ENCODE measurements at places on chromosomes 1 and 21.

DNA sequence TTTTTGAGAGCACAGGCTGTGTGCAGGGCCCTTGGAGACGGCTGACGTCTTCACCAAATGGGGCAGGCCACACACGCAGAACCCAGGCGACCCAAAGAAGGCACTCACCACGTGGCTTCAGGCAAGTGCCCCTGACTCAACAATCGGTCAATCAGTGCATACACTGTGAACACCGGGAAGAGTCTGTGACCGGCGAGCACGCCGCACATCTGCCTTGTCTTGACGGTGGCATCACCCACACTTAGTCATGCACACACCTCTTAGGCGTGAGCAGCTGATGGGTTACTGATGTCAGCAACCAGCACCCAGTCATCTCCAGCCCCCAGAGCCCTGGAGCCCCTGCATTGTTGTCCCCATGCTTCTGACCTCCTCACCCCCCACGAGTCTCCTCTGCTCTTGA, 4.9 kb upstream of the LRRC3 start:
- no peak for DNase-seq

DNA sequence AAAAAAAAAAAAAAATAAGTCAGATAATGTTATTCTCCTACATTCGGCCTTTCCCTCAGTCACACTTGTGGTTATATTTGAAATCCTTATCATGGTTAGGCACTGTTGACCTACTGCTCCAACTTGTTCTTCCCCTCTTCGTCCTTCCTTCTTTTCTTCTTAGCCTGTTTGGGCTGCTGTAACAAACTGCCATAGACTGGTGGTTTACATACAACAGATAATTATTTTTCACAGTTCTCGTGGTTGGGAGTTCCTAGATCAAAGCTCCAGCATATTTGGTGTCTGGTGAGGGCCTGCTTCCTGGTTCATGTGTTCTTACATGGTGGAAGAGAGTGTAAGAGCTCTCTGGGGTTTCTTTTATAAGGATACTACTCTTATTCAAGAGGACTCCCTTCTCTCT, 73.4 kb downstream of the RABGAP1L start:
- DNase-seq, result no peak

GRCh38 chr1:30919025-30919881, 10.7 kb upstream of the SDC3 start:
- DNase-seq, result peak; percentile 22

DNA sequence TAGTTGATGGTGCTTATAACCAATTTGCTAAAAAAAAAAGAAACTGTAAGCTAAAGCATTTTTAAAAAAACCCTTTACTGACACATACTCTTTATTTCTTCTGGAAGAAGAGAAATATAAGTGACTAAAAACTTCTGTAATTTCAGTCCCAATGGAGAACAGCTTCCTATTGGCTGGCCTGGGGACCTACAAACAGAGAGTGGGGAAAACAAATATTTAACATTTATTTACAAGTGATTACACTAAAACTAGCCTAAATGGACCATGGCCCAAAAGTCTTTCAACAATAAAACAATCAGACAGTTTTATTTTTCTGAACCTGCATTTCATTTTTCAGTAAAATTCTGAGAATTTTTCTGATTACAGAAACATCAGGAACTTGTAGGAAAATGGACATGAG, 15.2 kb downstream of the TARBP1 start:
- no peak for DNase-seq

DNA sequence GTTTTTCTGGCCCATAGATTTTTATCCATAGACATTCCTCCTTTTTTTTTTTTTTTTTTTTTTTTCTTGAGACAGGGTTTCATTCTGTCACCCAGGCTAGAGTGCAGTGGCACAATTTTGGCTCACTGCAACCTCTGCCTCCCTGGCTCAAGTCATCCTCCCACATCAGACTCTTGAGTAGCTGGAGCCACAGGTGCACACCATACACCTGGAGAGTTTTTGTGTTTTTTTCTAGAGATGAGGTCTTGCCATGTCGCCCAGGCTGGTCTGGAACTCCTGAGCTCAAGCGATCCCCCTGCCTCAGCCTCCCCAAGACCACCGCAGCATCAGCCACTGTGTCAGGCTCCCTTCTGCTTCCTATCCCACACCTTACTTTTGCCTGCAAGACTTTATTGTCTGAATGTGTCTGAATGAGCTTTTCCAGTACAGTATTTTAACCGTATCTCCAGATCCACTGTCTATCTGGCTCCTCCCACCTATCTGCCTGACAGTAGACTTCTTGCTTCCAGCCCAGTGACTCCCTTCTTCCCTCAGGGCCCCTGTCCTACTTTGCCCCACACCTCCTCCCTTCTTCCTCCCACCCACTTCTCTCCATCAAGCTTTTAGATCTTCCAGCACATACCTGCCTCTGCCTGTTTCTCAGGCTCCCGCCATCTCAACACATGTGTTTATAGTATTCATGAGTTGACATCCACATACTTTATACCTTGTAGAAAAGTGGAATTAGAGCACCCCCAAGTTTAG, 6.1 kb downstream of the C1orf21 start:
- no peak for DNase-seq

DNA sequence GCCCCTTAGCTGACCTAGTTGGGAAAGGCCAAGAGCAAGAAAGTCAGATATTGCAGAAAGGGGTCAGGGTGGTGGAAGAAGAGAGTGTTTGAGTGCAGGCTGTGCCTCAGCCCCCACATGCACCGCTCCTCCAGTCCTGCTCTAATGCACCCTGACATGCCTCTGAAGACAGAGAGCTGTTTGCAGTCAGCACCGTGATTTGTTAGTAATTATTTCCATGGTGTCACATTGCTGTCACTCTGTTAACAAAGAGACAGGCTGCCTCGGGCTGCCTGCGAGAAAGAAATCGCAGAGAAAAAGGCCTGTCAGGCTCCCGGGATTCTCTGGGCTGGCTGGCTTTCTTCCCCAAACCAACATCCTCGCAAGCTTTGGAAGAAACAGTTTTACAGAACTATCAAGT, 58.3 kb downstream of the ERI3 start:
- DNase-seq, result no peak

DNA sequence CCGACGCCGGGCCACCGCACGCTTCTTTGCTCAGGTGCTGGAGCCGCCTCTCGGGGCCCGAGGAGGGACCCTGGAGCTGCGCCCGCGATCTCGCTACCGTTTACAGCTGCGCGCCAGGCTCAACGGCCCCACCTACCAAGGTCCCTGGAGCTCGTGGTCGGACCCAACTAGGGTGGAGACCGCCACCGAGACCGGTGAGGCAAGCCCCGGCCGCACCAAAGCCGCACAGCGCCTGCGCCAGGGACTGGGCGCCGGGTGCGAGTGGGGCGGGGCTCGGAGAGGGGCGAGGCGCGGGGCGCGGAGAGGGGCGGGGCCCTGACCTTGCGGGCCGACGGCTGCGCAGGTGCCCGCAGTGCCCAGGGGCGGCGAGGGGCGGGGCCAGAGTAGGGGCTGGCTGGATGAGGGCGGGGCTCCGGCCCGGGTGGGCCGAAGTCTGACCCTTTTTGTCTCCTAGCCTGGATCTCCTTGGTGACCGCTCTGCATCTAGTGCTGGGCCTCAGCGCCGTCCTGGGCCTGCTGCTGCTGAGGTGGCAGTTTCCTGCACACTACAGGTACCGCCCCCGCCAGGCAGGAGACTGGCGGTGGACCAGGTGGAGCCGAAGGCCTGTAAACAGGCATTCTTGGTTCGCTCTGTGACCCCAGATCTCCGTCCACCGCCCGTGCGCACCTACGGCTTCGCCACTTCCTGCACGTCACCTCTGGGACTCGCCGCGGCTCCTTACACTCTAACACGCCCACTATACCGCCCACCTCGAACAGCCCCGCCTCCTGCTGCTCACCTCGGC, 9.8 kb upstream of the CDC20 start:
- DNase-seq, result no peak

DNA sequence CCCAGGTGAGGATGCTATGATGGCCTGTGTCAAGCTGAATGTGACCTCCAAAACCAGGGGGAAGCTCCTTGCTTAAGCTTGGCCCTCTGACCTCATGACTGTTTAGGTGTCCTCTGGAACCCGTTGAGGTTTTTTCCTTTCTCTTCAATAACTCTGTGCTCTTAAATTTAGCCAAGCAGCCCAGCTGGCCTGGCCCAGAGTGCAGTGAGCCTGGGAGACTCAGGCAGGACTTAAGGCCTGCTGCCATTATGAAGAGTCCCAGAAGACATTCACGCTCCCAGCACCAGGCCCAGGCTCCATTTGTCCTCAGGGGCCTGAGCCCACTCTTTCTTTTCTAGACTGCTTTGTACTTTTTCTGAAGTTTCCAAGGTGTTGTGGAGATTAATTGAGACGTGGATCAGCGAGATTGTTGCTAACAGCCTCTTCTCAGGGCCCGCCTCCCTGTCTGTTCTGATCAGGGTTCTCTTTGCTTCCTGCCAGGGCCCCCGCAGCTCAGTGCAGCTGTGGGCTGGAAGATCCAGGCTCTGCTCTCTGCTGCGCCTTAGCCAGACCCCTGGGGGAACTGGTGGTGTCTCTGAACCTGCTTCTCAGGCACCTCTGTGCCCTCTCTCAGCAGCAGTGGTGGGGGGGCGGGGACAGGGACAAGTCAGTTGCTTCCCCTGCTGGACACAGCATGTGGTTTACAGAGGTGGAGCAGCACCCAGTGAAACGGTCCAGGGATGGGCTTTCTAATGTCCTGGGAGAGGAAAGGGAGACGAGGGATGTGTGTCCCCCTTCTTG, 124.2 kb downstream of the GRIK3 start:
- DNase-seq, result no peak

DNA sequence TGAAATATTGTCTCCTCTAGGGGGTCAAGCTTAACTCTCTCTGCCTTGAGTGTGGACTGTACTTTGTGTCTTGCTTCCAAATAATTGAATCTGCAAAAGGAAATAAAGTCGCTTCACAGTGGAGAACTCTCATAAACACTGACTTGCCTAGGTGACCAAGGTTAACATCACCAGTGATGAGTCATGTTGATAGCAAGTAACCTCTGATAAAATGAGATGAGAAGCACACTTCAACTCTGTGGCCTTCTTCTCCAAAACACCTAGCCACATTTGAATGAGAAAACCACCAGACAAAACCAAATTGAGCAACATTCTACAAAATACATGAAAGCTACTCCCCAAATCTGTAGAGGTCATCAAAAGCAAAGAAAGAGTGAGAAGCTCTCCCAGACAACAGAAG, 37.6 kb downstream of the PDE4B start:
- no peak for DNase-seq

- no peak for DNase-seq
Observed at GRCh38 chr1:156945881-156946661, 25.6 kb downstream of the LRRC71 start.

DNA sequence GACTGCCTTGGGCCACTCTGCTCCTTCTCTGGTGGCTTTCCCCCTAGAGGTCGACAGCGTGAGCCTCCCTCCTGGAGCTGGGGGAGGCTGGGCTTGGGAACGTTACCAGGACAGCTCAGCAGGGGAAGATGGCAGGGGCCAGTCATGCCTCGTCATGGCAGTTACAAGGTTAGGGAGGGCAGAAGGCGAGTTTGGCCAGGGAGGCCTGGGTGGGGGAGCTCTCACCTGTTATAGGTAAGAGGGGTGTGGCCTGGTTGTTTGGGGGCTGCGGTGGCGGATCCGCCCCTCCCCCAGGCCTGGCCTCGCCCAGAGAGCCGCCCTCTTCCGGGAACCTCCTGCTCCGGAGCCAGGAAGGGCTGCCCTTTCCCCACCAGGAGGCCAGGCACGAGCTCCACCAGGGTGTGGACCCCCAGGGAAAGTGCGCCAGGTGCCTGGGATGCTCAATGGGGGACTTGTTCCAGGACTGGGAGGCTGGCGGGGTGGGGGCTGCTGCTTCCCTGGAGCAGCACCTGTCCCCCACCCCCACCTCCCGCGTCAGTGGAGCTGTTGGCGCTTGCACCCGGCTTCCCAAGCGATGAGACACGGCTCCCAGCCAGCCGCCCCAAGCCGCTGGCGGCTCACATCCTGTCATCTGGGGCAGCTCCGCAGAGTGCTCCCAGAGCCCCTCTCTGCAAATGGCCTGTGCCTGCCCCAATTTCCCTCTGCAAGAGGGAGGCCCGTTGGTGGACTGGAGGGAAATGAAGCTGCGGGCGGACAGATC, 23.6 kb upstream of the PKP1 start:
- DNase-seq, result peak; percentile 46

DNA sequence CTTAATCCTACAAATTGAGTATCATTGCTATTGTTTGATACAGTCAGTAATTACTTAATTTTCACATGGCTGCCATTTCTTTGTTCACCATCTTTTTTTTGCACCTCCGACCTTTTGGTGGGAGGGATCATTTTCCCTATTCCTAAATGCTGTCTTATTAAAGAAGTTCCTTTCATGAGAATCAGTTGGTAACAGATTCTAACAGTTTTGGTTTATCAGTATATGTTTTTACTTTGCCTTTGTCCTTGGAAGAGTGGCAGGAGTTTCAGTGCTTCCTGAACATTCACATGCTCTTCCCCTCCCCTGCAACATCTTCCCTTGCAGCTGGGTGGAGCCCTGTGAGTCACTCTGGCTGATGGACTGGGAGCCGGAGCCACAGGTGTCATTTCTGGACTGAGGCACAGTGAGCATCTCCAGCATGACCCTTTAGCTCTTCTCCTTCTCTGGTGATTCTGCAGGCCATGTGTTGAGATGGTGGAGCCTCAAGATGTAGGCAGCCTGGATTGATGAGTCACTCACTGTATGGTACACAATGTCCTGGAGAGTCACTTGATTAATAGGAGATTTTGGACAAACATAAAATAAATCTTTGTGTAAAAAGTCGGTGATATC, 217.7 kb downstream of the URB2 start:
- DNase-seq, result no peak

GRCh38 chr1:197304638-197305200, 36.7 kb downstream of the CRB1 start:
- no peak for DNase-seq
